ENCODE measurements at places on chromosomes 1 and 21.

GRCh38 chr1:24364975-24365678 lies 46.0 kb downstream of the GRHL3 start:
- DNase-seq = peak; percentile 69

DNA sequence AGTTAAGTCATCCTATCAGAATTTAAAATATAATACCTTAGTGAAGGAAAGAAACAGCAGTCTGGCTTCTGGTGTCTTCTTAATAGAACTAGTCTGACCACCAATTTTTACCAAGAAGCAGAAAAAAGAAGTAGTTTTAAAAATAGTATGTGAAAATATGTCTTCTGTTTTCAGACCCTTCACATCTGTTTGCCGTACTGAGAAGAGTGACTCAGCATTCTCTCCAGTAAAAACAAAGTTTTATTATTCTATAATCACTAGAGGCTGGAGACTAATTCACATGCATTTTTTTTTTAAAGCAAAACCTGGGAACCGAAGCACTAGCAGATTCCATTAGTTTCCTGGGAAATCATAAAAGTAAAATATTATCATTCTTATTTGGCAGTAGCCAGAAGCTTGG lies 163.8 kb downstream of the COL24A1 start:
- peak; percentile 53 for DNase-seq

GRCh38 chr1:160645386-160646130 lies 1.3 kb downstream of the SLAMF1 start:
- DNase-seq = no peak

DNA sequence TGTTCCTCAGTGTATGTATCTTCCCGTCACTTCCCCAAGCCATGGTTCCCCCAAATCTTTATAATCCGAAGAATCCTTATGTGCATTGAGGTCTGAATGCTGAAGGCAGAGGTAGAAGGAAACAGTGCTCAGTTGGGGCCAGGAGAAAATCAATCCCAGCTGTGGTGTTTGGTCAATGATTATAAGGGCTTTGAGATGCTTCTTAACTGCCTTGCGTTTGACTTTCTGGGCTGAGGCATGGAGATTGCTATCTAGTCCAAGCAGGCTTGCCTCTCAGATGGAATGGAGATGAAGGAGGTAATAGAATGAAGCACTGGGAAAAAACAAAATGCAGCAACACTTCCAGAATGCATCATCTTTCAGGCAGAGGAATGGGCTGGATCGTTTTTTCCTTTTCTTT lies 3.6 kb upstream of the MAP1LC3C start:
- DNase-seq = no peak

- no peak for DNase-seq
Measured at GRCh38 chr1:230249695-230250480, 176.2 kb downstream of the PGBD5 start.

DNA sequence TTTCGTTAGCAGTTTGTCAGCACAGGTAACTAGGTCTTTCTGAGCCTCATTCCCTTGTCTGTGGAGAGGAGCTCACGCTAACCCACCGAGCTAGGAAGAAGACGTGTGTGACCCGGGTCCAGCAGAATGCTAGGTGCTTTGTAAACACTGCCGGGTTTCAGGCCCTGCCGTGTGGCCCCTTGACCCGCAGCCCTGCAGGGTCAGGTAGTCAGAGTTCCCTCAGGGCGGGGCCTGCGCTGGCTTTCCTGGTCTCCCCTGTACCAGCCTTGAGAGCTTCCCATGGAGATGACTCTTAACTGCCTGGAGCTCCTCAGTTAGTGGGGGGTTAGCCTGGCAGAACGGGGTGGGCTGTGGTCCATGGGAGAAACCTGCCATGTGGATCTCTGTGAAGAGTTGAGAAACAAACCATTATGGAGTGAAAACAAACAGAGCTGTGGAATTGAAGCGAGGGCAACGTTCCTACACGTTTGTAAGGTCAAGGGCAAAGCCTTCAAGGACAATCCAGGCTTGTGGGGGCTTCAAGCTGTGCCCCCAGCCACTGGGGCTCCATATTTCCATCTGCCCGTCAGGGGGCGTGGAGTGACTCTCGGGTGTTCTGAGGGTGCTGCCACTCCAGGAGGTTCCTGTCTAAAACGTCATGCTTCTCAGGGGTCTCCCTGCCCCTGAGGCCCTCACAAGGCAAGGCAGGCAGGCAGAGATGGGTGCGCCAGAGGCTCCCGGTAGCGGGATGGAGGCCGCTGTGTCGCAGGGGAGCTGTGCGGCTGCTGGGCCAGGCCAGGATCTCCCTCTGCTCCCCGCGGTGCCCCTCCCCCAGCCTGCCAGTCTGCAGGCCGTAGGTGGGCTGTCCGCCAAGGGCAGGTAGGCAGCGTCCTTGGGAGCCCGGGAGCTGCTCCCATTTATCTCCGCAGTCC lies 23.8 kb downstream of the LHX4 start:
- DNase-seq = no peak

- DNase-seq = no peak
Measured at GRCh38 chr1:17188889-17189631, 15.9 kb upstream of the PADI1 start.

DNA sequence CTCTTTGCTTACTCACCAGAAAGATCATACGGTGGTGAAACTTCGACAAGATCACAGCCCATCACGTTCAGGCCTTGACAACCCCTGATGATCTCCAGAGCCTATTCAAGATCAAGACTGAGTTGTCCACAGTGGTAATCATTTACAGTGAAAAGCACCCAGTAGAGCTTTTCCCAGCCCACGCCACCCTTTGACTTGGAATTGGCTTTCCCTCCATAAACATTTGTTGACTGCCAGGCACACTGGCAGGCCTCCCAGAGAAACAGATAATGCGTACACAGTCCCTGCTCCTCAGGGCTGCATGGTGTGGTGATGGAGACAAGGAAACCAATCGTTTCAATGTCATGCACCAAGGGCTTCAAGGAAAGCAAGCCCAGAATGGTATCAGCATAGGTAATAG lies 10.1 kb downstream of the AGMAT start:
- no peak for DNase-seq

DNA sequence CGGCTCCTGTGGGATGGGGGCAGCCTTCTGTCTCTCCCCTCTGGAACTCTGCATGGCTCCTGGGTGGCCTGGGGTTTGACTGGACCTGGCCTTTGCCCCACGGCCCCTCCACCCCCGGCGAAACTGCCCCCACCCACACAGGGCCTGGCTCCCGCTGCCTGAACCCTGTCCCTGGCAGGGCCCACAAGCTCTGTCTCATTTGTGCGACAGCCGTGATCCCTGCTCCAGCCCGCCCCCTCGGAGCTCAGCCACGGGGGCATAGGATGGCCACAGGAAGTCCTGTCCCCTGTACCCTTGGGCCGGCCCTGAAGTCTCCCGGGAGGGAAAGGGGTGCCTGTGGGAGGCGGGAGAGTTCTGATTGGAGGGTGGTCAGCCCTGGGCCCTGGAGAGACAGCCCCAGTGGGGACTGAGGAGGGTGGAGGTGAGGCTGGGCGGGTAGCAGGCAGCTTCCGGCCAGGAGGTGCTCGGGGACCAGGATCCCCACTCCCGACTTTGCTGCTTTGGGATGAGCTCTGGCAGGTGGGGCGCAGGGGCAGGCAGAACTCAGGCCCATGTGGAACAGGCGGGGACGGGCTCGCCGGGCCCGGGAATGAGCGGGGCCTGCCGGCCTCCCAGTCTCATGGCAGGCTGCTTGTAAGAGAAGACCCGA lies 45.1 kb downstream of the SLX9 start:
- DNase-seq = no peak

GRCh38 chr1:2906620-2907019 lies 105.1 kb upstream of the TTC34 start:
- DNase-seq = no peak

GRCh38 chr1:83735526-83735925 lies 263.4 kb downstream of the TTLL7 start:
- DNase-seq = no peak

DNA sequence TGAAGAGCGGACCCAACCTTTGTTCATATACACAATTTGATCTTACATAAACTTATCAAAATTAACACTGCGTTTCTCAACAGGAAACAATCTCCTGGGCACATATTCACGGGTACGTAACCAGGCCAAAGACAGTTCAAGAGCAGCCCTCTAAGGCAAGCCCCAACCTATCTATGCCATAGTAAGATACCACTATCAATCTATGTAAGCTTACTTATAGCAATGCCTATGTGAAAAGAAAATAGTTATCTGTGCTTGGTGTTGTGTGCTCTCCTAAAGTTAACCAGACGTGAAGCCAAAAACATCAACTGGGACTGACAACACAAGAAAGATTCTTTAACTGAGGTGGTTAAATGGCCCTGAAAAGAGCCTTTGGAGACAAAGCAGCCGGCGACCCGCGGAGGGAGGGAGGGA lies 49.4 kb upstream of the BOLA1 start:
- no peak for DNase-seq

DNA sequence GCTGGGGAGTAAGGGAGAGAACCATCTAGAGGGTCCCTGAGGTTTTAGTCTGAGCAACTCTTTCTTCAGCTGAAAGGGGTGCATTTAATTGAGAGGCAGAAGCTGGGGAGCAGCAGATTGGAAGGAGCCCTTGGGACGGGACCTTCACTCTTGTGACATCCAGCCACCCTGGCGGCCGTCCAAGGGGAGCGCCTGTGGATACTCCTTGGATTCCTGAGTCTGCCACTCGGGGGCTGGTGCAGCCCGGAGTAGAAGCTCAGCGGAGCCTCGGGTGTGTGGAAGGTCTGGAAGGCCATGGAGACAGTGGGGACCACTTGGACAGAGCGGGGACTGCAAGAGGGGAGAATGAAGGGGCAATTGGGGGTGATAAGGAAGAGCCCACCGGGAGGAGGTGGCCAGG lies 68.7 kb downstream of the AJAP1 start:
- DNase-seq = no peak

DNA sequence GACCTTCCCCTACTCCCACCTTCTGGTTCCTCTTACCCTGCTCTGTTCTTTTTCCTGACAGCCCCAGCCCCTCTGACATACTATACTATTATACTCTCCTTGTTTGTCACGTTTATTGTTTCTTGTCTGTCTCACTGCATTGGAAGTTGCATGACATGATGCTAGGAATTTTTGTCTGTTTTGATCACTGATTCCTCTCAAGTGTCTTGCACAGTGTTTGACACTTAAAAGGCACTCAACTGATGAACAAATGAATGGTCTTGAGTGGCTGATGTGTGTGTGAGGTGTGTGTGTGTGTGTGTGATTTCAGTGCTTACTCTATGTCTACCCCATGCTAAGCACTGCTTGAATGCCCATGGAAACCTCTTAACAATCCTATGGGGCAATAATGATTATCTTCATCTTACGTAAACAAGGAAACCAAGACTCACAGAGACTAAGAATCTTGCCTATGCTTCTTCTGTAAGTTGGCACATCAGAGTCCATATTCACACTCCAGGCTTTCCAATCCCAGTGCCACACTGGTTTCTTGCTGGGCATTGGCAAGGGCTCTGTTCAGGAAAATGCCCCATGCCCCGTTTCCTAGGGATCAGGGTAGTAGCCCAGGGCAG lies 59.7 kb downstream of the ATP1A1 start:
- no peak for DNase-seq

- no peak for DNase-seq
Measured at GRCh38 chr21:43021191-43021590, 46.8 kb downstream of the PKNOX1 start.

- no peak for DNase-seq
Measured at GRCh38 chr1:9270290-9270883, 22.3 kb upstream of the SPSB1 start.

- DNase-seq = no peak
Measured at GRCh38 chr1:247548092-247548491, 842 bp upstream of the GCSAML start.
